ENCODE measurements at places on chromosomes 1 and 21.

DNA sequence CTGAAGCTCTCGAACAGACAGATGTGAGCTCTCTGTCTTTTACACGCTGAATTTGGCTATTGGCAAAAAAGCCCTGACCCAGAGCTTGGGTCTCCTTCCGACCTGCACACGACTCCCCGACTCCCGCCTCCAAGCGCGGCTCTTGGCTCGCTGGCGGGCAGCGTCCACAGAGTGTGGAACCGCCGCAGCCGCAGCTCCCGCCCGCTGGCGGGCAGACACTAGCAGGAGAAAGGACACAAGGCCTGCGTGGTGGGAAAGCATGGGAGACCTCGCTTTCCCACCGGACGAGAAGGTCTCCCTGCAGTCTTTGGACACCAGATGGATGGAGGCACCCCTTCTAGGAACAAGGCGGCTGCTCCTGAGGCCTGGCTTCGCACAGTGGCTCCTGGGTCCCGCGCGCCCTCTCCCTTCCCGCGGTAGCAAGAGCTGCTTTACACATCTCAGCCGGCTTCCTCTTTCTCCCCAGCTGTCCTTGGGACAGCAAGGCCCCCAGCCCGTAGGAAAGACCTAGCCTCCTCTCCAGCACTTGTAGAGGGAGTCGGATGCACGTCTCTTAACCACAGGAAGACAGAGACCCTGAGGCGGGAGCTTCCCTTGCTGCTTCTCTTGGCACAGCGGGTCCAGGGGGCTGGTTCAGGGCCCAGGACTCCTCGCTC is 92.1 kb downstream of the PRKAB2 start:
- no peak for DNase-seq

DNA sequence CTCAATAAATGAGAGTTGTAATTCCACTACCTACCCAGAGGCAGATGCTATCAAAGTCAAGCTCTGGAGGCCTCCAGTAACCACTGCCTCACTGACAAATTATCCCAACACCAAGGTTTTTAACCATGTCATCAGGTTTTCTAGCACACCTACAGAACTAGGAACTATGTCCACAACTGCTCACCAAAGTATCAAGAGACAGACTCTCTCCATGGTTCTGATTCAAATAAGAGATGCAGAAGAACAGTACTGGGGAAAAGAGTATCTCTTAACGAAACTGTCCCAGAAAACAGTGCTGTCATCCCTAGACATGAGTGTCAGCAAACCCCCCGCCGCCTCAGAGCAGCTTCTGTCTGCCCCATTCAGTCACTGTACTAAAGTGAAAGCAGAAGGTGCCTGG is 301.7 kb downstream of the OMA1 start:
- no peak for DNase-seq

GRCh38 chr1:115073298-115074087 is 15.8 kb downstream of the TSPAN2 start:
- no peak for DNase-seq

- no peak for DNase-seq
These were observed 37.8 kb upstream of the POFUT2 start for GRCh38 chr21:45325206-45326168.

DNA sequence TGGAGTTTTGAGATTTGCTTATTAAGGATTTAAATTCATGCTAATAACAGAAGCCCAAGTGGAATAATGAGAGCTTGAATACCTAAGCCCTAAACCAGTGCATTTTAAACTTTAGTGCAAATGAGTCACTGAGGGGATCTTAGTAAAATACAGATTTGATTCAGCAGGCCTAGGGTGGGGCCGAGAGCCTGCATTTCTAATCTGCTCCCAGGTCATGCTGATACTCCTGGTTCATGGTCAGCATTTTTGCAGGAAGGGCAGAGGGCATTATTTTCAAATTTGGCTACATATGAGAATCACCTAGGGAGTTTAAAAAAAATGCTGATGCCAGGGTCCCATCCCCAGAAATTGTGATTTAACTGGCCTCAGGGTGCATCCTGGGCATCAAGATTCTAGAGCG is 39.3 kb downstream of the DNTTIP2 start:
- DNase-seq: no peak

Data from cerebellar nuclear complex (tissue), 1 donor.